NCI-H2081 (cell line): ENCODE measurements at places on chromosomes 16 and 17.
A peak's percentile ranks its signal among the peaks of the same experiment; 100 is the strongest.

GRCh38 chr17:49242813-49243212, 12.2 kb upstream of the PHOSPHO1 start:
- no peak for DNase-seq

- peak; percentile 29 for DNase-seq
Observed at GRCh38 chr17:48757524-48757961, 29.0 kb upstream of the HOXB13 start.

GRCh38 chr17:69978056-69978646, 96.9 kb upstream of the KCNJ16 start:
- DNase-seq, result no peak

- no peak for DNase-seq
Observed at GRCh38 chr16:66842765-66843164, 1.4 kb upstream of the CA7 start.

DNA sequence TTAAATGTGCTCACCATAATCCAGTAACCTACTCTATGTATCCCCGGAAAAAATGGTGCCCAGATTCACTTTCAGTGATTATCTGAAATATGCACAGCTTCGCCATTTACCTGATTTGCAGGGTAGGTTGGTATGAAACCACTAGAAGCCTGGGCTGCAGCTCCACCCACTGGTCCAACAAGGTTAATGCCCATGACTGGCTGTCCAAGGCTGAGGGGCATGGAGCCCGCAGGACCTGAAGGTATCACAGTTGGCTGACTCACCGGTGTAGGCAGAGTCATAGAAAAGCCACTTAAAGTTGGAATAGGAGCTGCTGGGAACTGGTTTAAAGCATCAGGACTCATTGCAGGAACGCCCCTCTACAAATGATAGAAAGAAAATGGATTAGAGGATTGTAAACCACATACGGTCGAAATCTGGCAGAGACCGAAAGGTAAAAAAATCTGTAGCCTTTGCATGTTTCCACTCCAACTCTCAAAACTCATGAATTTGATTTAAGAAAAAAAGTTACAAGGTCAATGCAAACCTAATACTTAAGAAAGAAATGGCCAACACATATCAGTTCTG, 38.6 kb downstream of the SYNRG start:
- DNase-seq, result peak; percentile 33

DNA sequence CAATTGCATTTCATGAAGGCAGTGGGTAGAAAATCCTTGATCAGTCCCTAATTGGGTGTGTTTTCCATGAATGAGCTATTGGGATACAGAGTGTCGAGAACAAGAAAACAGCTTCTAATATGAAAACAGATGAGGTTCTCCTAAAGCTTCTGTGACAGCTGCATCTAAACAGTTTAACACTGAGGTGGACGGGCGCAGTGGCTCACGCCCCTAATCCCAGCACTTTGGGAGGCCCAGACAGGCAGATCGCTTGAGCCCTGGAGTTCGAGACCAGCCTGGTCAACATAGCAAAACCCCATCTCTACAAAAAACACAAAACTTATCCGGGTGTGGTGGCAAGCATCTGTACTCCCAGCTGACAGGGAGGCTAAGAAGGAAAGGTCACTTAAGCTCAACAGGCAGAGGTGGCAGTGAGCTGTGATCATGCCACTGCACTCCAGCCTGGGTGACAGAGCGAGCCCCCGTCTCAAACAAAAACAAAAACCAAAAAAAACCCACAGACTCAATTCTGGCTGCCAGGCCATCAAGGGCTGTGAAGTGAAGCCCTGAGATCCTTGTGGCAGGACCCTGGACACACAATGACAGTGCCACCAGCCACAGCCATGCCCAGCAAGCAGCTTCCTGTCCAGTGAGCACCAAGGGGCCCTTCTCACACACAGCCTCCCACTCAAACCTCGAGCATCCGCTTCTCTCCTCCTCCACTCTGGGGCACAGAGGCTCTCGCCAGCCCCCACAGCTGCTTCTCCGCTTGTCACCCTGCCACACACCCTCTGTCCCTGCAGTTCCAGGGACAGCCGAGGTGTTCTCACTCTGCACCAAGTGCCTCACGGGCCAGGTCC, 44.0 kb downstream of the ANKRD11 start:
- no peak for DNase-seq

- no peak for DNase-seq
Observed at GRCh38 chr16:10961231-10961630, 16.9 kb downstream of the CLEC16A start.

DNA sequence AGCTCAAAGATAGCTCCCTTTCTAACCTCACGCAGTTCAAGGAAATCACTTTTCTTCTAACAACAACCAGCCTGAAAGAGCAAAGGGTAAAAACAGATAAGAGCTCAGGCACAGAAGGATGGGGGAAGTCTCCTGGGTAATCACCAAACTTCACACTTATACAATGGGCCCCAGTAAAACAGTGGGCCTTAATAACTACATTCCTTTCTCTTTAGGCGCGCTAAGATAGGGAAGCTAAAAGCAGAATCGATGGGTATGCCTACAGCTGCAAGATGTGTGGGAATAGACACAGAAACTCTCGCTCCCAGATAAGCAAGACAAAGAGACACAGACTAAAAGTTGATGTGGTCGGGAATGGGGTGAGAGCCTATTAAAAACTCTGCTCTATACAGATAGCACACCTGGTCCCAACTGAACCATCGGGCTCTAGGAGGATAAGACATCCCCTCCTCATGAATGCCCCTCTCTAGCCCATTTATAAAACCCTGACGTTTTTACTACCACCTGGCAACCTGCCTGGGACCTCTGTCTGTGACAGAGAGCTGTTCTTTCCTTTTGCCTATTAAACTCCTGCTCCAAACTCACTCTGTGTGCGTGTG, 826 bp downstream of the LYZL6 start:
- DNase-seq, result no peak

DNA sequence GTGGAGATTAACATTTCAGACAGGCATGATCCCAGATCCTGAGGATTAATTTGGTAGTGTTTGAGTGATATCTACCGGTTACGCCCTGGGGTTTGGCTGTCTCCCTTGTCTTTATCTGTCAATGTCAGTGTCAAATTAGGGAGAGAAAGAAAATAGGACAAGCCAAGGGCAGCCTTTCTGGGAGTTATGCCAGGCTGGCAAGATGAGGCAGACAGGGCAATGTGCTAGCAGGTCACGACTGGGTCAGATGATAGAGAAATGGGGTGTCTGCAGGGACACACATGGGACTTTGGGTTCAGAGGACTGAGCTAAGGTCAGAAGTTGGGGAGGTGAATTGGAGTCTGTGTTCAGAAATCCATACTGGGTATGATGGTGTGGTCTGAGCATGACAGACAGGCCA, 27.4 kb upstream of the LYRM9 start:
- DNase-seq, result no peak

DNA sequence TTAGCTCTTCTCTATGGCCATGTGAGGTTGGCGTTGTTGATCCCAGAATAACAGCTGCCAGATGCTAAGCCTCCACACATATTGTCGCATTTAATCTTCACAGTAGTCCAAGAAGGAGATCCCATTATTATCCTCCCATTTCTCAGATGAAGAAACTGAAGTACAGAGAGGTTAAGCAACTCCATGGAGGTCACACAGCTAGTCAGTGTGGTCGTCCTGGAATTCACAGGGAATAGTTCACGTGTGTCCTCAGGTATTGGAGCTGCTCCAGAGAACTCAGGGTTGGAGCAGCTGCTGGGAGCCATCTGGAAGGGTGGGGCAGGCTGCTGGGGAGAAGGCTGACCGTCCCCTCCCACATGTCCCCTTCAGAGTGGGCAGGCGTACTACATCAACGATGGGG, 19.5 kb downstream of the SDR42E2 start:
- no peak for DNase-seq
